Heart left ventricle (tissue), 16 donors: ENCODE measurements at places on chromosomes 7 and 10.

- no peak overlapping the region for H3K4me3 ChIP-seq
- no peak overlapping the region for H3K27ac ChIP-seq
- peaks cover 24% of the 10 kb centered on the region for H3K4me1 ChIP-seq
- no peaks in the 10 kb centered on the region for H3K27me3 ChIP-seq
- DNase-seq, result no peak
- H3K36me3 ChIP-seq, result no peaks in the 10 kb centered on the region
These were observed 647.6 kb downstream of the TNS3 start for GRCh38 chr7:46934198-46934825.

GRCh38 chr10:70271996-70272924 lies 11.5 kb downstream of the NPFFR1 start:
- no peak overlapping the region for H3K27ac ChIP-seq
- no peak overlapping the region for H3K4me3 ChIP-seq
- H3K4me1 ChIP-seq, result no peaks in the 10 kb centered on the region
- H3K36me3 ChIP-seq, result no peaks in the 10 kb centered on the region
- DNase-seq, result peak; percentile 58

GRCh38 chr7:53426145-53426750 lies 390.8 kb downstream of the POM121L12 start:
- no peaks in the 10 kb centered on the region for H3K27me3 ChIP-seq
- no peaks in the 10 kb centered on the region for H3K36me3 ChIP-seq
- no peaks in the 10 kb centered on the region for H3K4me1 ChIP-seq
- H3K27ac ChIP-seq, result no peak overlapping the region
- H3K4me3 ChIP-seq, result no peak overlapping the region

DNA sequence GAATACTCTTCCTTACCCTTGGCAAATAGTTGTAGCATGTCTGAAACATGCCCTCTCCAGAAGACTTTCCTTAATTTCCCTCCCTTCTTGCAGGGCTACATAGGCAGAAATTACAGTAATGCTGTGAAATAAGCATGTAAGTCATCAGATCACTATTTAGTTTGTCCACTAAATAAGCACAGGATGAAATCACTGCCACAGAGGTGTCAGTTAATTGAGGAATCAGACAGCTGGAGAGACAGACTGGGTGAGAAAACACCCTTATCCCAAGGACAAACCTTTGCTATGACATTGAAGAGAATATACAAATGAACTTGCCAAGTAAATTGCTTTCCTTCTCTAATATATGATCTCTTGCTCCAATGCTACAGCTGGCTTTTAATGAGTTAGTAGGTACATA lies 129.3 kb downstream of the CHRM2 start:
- no peaks in the 10 kb centered on the region for H3K36me3 ChIP-seq
- no peaks in the 10 kb centered on the region for H3K27me3 ChIP-seq
- no peak overlapping the region for H3K4me3 ChIP-seq
- peaks cover 8% of the 10 kb centered on the region for H3K4me1 ChIP-seq
- peak overlapping the region; percentile 5 for H3K27ac ChIP-seq
- no peak for DNase-seq

- no peak overlapping the region for H3K4me3 ChIP-seq
- no peaks in the 10 kb centered on the region for H3K27me3 ChIP-seq
- H3K27ac ChIP-seq, result no peak overlapping the region
These were observed 84.9 kb upstream of the TCERG1L start for GRCh38 chr10:131396121-131397050.

DNA sequence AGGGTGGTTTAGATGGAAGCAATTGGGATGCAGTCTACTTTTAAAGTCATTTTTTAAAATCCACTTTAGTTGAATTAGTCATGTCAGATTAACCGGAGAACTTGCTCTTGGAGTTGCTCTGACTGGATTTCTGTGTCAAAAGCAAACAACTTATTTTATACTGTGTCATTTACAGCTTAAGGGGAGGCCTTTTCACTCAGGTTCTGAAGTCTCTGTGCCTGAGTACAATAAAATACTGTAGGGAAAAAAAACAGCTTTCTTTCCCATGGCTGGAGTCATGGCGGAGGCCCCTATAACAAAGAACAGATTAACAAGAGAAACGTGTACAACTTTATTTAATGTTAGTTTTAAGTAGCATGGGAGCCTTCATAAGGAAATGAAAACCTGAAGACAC lies 39.2 kb upstream of the MSRB2 start:
- H3K36me3 ChIP-seq, result no peaks in the 10 kb centered on the region
- no peaks in the 10 kb centered on the region for H3K4me1 ChIP-seq
- DNase-seq, result no peak

GRCh38 chr7:138167869-138168296 lies 91.6 kb downstream of the AKR1D1 start:
- H3K4me3 ChIP-seq, result no peak overlapping the region
- H3K27me3 ChIP-seq, result no peaks in the 10 kb centered on the region
- H3K27ac ChIP-seq, result no peak overlapping the region
- no peak for DNase-seq
- H3K4me1 ChIP-seq, result no peaks in the 10 kb centered on the region

DNA sequence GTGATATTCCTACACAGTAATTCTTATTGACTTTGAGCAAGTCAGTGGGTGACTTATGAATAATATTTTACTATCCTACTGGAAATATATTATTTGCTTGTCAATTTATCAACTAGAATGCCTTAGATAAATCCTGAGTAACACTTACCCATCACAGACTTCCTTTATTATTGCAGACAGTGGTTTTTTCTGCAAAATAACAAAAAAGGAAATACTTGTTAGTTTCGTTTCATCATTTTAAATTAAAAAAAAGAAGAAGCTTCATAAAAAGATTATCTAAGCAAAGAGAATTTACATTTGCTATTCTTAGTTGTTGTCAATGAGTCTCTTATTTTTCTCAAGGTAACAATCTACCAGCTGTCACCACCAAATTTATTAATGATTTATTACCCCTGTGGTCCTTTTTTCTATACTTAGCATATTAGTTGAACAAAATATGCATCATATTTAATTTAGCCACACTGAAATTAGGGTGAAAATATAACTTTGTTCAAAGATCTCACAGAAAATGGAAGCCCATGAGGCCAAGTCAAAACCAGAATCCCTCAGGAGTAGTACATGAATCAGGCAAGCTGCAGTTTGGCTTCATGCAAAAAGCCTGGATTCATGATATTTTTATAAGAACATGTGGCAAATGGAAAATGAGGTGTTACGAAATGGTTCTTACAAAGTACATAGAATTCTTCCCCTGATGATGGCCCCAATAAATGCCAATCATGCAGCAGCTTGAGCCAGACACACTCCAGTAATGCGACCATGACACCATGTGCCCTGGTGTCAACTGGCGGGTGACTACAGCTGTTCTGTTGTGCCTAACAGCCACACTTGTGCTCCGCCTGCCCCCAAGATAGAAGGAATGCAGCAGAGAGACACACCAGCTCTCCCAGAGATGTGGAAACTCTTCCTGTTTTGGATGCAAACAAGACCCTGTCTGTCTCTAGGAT lies 132.6 kb downstream of the ELMO1 start:
- H3K27ac ChIP-seq, result no peak overlapping the region
- no peaks in the 10 kb centered on the region for H3K27me3 ChIP-seq
- no peaks in the 10 kb centered on the region for H3K4me1 ChIP-seq
- no peak for DNase-seq

DNA sequence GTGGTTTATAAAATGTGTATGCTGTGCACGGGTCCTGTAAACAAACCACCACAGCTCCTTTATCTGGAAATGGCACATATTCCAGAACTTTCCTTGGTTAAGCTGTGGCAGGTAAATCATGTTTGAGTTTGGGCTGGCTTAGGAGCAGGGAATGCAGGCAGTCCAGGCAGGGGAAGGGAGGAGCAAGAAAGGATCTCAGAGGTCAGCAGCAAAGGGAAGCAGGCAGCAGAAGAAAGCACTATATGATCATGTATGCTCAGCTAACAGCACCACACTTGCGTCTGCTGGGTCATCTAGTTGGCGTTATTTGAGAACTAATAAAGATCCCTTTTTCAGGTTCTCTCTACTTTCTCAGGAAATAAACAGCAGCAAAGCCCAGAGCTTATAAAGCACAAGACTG lies 7.8 kb downstream of the ICA1 start:
- no peaks in the 10 kb centered on the region for H3K27me3 ChIP-seq
- H3K27ac ChIP-seq, result no peak overlapping the region
- peaks cover 19% of the 10 kb centered on the region for H3K4me1 ChIP-seq
- no peak for DNase-seq

GRCh38 chr7:150947761-150948651 lies 30.1 kb downstream of the KCNH2 start:
- H3K4me3 ChIP-seq, result no peak overlapping the region
- H3K27me3 ChIP-seq, result no peaks in the 10 kb centered on the region
- H3K27ac ChIP-seq, result no peak overlapping the region
- no peaks in the 10 kb centered on the region for H3K36me3 ChIP-seq

DNA sequence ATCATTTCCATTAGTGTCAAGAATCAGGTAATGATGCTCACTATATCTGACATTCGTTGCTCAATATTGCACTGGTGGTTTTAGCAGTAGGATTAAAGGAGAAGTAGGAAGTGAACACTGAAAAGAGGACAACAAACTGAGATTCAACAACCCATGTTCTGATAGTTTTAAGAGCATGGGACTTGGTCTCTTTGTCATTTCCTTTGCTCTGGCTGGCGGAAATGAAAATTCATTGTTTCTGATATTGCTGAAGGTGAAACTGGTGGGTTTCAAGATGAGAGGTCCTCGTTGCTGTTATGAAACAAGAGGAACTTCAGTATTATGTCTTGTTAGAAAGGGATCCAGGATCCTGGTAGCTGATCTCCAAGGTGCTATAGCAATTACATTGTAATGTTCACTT lies 129.0 kb downstream of the DNAH11 start:
- no peak for DNase-seq
- H3K27ac ChIP-seq, result no peak overlapping the region
- no peaks in the 10 kb centered on the region for H3K27me3 ChIP-seq
- no peaks in the 10 kb centered on the region for H3K36me3 ChIP-seq
- H3K4me3 ChIP-seq, result no peak overlapping the region

DNA sequence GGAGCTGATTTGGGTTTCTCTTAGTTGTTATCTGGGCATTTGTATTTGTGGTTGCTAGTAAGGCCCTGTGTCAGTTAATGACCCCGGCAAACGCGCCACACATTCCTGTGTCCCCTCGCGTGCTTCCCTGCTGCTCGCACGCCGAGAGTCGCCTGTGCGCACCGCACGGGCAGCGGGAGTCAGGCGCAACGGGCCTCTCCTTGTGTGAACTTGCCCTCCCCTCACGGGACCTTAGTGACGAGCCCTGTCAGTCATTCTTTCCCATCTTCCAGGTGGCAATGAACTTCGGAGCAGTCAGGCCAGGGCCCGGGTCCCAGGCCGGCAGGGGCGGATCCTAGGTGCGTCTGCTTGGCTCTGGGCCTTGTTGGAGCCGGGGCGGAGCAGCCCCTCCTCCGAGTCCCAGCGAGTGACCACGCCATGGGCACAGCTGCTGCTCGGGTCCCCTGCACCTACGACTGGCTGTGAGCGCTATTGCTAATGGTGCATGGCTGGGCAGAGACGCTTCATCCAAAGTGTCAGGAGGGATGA lies 12.4 kb upstream of the PRKAR1B start:
- H3K4me1 ChIP-seq, result peaks cover 19% of the 10 kb centered on the region
- peaks cover 32% of the 10 kb centered on the region for H3K36me3 ChIP-seq
- H3K27ac ChIP-seq, result no peak overlapping the region
- no peaks in the 10 kb centered on the region for H3K27me3 ChIP-seq
- H3K4me3 ChIP-seq, result no peak overlapping the region

DNA sequence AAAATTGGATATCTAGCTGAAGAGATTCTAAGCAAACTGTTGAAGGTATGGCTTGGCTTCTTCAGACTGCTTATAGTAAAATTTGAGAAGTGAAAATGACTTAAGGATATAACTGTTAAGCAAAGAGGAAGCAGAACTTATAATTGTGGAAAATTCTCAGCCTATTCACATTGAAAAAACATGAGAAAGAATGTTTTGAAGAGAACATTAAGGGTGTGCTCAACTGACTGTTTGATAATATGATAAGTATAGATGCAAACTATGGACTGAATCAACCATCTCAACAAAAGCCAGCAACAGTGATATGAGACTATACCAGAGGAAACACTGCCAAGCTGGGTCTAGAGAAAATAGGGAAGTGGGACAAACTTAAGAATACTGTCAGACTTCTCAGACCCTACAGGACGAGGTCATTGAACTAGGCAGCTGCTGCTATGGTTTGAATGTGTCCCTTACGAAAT lies 133.1 kb upstream of the PPP1R3A start:
- no peak for DNase-seq
- no peak overlapping the region for H3K4me3 ChIP-seq
- H3K27ac ChIP-seq, result no peak overlapping the region
- H3K36me3 ChIP-seq, result no peaks in the 10 kb centered on the region

DNA sequence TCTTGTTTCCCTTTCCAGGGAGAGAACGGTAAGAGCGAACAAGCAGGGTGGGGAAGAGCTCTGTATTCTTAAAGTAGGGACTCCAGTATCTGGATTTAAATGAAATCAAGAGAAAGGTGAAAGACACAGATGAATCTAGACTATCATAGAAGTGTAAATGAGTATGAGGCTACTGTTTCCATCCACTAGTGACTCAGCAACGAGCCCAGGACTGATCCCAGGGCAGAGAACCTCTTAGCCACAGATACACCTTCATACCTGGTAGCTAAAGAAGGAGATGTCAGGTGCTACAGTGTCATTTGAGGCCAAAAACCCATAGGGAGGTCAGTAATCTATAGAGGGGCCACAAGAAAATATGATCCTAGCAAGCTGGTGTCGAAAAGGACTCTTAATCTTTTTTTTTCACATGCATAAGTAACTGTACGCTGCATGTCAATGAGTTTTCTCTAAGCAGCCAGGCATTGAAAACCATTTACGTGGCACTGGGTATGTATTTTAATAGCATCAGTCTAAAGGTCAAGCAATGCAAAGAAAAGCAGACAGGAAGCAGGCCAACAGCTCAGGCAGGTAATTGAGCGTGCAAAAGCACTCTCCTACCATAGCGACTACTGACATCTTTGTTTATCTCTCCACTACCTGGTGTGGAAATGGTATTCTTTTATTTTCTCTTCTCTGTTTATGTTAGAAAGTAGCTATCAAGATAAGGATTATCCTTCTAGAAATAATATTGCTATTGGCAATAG lies 91.5 kb upstream of the EGR2 start:
- no peaks in the 10 kb centered on the region for H3K36me3 ChIP-seq
- H3K4me3 ChIP-seq, result no peak overlapping the region
- no peak for DNase-seq
- H3K27me3 ChIP-seq, result no peaks in the 10 kb centered on the region
- no peak overlapping the region for H3K27ac ChIP-seq
- H3K4me1 ChIP-seq, result peaks cover 11% of the 10 kb centered on the region

DNA sequence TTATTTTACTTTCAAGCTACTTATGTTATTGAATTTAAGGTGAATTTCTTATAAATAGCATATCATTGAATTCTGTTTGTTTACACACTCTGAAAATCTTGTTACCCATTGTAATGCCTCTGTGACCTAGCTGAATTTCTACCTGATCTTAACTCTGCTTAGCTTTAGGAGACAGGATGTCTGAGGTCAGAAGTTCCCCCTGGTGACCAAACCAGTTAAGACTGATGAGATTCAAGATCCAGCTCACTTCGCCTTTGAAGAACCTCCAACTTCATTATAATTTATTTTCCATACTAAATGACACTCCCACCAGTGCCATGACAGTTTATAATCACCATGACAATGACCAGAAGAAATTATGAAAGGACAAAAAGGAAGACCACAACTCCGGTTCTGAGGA lies 213.4 kb upstream of the CDC14C start:
- no peaks in the 10 kb centered on the region for H3K27me3 ChIP-seq
- H3K27ac ChIP-seq, result no peak overlapping the region
- no peak overlapping the region for H3K4me3 ChIP-seq
- DNase-seq, result no peak
- H3K36me3 ChIP-seq, result no peaks in the 10 kb centered on the region
- H3K4me1 ChIP-seq, result no peaks in the 10 kb centered on the region

GRCh38 chr10:4046030-4046429 lies 261.0 kb upstream of the KLF6 start:
- no peak overlapping the region for H3K27ac ChIP-seq
- no peaks in the 10 kb centered on the region for H3K4me1 ChIP-seq
- no peak overlapping the region for H3K4me3 ChIP-seq
- no peaks in the 10 kb centered on the region for H3K27me3 ChIP-seq
